Activated T-cell treated with anti-CD3 and anti-CD28 coated beads, Interleukin-2, amount 50 U/mL, for 72 hours (primary cell): ENCODE measurements at places on chromosomes 4 and X. TPM values are rescaled to one million over a fixed set of nuclear protein-coding genes. Genes with fewer than 3 reads are reported as not detected.

- no peak for DNase-seq
Measured at GRCh38 chr4:141016117-141016798, 117.0 kb downstream of the RNF150 start.

DNA sequence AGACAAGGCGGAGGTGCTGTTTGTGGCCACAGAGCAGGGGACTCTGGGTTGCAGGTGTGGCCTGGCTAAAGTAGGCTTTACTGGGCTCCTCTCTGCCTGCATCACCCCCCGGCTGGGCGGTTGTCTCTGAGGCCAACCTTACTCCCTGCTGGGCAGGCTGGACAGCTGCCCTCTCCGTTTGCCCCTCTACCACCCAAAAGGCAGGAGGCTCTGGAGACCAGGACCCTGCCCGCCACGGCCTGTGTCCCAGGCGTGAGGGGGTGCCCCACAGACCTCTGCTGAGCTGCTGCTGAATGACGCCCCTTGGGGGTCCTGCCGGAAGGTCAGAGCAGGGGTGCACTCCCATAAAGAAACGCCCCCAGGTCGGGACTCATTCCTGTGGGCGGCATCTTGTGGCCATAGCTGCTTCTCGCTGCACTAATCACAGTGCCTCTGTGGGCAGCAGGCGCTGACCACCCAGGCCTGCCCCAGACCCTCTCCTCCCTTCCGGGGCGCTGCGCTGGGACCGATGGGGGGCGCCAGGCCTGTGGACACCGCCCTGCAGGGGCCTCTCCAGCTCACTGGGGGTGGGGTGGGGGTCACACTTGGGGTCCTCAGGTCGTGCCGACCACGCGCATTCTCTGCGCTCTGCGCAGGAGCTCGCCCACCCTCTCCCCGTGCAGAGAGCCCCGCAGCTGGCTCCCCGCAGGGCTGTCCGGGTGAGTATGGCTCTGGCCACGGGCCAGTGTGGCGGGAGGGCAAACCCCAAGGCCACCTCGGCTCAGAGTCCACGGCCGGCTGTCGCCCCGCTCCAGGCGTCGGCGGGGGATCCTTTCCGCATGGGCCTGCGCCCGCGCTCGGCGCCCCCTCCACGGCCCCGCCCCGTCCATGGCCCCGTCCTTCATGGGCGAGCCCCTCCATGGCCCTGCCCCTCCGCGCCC lies 920 bp downstream of the HTT-AS start:
- DNase-seq: peak; percentile 27

The MAGEA12 gene
- total RNA-seq: not detected

The ATP8A1 gene
- 51.7 TPM for total RNA-seq

The MAGEA8 gene
- not detected for total RNA-seq
